ENCODE measurements at places on chromosomes 16 and 17.

- no peak for DNase-seq
These were observed 6.2 kb downstream of the PHF12 start for GRCh38 chr17:28944862-28945741.

- DNase-seq, result no peak
These were observed 7.4 kb upstream of the SLC13A2 start for GRCh38 chr17:28466001-28466400.

DNA sequence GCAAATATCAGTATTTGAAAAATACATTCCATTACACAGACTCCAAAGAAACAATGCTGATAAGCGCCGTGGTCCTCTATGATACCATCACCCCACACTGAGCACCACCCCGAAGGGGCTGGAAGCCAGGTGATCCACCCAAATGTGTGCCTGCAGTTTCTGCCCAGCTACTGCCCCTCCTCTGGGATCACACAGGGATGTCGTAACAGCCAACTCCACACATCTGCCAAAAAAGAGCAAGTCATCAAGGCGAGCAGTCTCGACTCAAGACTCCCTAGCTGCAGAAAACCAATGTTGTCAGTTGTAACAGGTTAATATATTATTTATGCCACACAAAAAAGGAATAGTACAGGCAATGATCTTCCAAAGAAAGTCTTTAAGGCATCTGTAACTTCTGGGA is 21.0 kb downstream of the CYB5D2 start:
- DNase-seq, result no peak

GRCh38 chr17:31453896-31454295 is 62.4 kb downstream of the RAB11FIP4 start:
- no peak for DNase-seq

GRCh38 chr16:71675380-71675779 is 49.1 kb downstream of the PHLPP2 start:
- no peak for DNase-seq

GRCh38 chr17:44909681-44910144 is 5.6 kb downstream of the GFAP start:
- DNase-seq, result no peak

GRCh38 chr17:9202532-9202931 is 181.2 kb downstream of the NTN1 start:
- DNase-seq, result no peak

GRCh38 chr16:49492896-49493626 is 119.5 kb downstream of the C16orf78 start:
- no peak for DNase-seq

GRCh38 chr17:40550608-40551007 is 14.7 kb downstream of the CCR7 start:
- DNase-seq, result no peak

- DNase-seq, result no peak
These were observed 89.1 kb downstream of the ELAC2 start for GRCh38 chr17:12928736-12929135.

GRCh38 chr16:4314532-4315185 is 1.2 kb upstream of the GLIS2 start:
- DNase-seq, result no peak

GRCh38 chr17:7437369-7437863 is 1.9 kb upstream of the FGF11 start:
- no peak for DNase-seq

DNA sequence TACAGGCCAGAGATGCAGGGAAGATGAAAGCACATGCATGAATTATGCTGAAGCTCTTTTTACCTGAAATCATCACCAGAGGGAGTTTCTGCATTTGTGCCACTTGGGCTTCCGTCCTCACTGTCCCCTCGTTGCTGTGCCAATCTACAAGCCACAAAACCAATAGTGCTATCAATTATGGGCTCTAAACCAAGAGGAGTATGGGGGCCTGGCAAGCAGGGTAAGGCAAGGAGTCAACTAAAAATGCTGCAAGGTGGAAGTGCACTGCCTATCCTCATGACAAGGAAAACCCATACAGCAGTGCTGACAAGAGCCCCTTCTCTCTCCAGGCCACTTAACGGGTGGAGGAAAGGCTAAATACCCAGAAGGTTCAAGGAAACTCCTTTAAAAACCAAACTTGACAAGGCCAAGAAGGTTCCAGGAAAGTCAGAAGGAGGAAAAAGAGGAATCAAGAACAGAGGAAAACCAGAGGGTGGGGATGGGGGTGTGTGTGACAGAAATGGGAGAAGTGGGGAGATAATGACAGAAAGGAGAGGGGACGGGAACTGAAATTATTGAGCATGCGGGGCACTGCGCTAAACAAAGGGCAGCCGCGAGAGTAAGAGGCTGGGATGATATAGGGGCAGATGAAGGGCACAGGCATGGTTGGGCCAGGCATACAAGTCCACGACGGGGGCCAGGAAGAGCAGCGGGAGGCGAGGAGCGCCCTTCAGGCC is 674 bp downstream of the C17orf75 start:
- peak; percentile 10 for DNase-seq

DNA sequence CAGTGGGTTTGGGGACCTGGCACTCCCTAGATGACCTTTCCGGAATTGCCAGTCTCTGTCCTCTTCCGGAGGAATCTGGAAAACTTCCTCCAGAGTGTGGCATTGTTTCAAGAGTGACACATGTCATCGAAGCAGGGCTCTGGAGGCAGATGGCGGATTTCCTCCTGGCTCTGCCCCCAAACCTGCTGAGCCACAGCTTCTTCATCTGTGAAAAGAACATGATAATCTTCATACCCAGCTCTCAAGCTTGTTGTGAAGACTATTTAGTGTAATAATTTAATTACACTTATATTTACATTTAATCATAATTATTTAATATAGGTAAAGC is 19.7 kb upstream of the TEX2 start:
- no peak for DNase-seq

GRCh38 chr16:61128545-61129323 is 907.5 kb downstream of the CDH8 start:
- no peak for DNase-seq

DNA sequence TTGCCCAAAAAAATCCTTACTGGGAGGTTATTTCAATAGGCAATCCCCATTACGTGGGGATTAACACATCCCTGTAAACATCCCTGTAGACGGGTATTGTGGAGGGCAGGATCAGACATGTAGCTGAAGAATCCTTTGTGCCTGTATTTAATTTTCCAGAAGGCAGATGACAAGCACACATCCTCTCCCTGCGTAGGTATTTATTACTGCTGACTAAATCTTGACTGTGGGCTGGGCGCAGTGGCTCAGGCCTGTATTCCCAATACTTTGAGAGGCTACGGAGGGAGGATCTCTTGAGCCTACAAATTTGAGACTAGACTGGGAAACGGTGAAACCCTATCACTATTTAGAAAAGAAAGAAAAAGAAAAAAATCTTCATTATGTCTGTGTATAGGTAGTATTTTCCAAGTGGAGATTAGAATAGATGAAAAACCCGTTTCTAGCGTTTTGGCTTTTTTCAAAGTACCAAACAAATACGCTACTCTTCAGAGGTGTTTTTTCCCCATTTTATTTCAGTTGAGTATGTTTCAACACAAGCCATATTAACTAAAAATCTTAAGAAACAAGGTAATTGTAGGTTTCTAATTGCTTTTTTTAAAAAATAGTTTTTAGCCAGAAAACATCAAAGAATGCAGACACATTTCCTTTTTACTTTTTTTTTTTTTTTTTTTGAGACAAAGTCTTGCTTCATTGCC is 1.5 kb upstream of the MARF1 start:
- DNase-seq, result no peak

DNA sequence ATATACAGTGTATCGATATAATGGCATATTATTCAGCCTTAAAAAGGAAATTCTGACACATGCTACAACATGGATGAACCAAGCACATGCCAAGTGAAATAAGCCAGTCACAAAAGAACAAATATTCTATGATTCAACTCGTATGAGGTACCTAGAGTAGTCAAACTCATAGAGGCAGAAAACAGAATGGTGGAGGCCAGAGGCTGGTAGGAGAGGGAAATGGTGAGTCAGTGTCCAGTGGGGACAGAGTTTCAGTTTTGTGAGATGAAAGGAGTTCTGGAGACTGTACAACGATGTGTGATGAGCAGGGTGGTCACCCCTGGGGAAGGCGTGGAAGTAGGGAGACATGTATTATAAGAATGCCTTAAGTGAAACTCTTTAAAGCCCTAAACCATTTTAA is 39.9 kb downstream of the RNF157 start:
- DNase-seq, result no peak

- DNase-seq, result no peak
These were observed 1.6 kb downstream of the SPATA32 start for GRCh38 chr17:45260204-45260783.

GRCh38 chr17:39684369-39685192 is 3.3 kb downstream of the PGAP3 start:
- DNase-seq, result no peak

- DNase-seq, result no peak
These were observed 91.7 kb downstream of the RPGRIP1L start for GRCh38 chr16:53612003-53612402.

DNA sequence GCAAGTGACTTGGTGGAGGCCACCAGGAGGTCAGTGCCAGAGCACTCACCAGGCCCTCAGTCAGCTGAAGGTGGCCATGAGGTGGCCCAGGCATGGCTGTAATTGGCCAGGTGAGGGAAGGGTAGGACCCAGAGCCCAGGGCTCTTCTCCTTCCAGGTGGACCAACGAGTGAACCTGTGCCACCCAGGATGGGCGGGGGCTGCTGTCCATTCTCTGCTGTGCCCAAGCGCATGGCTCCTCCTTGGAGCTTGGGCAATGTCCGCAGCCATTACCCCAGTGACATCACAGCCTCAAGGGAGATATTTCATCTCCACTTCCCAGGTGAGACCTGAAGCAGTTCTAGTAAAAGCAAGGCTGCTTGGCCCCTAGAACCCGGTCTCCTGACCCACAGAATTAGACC is 303.0 kb upstream of the FOXF1 start:
- DNase-seq, result no peak

GRCh38 chr17:18946536-18946935 is 5.4 kb upstream of the SLC5A10 start:
- no peak for DNase-seq

GRCh38 chr16:23508589-23509440 is 1.5 kb downstream of the GGA2 start:
- no peak for DNase-seq

GRCh38 chr16:85657267-85657650 is 31.5 kb downstream of the GINS2 start:
- no peak for DNase-seq

DNA sequence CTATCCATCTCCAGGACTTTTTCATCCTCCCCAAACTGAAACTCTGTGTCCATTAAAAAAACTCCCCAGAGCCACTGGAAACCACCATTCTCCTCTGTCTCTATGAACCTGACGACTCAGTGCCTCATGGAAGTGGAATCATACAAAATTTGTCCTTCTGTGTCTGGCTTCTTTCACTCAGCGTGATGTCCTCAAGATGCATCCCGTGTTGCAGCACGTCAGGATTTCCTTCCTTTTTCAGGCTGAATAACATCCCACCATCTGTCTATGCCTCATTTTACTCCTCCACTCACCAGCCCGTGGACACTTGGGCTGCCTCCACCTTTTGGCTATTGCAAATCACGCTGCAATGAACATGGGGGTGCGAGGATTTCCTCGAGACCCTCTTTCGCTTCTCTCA is 12.6 kb upstream of the ALDH3A1 start:
- no peak for DNase-seq

DNA sequence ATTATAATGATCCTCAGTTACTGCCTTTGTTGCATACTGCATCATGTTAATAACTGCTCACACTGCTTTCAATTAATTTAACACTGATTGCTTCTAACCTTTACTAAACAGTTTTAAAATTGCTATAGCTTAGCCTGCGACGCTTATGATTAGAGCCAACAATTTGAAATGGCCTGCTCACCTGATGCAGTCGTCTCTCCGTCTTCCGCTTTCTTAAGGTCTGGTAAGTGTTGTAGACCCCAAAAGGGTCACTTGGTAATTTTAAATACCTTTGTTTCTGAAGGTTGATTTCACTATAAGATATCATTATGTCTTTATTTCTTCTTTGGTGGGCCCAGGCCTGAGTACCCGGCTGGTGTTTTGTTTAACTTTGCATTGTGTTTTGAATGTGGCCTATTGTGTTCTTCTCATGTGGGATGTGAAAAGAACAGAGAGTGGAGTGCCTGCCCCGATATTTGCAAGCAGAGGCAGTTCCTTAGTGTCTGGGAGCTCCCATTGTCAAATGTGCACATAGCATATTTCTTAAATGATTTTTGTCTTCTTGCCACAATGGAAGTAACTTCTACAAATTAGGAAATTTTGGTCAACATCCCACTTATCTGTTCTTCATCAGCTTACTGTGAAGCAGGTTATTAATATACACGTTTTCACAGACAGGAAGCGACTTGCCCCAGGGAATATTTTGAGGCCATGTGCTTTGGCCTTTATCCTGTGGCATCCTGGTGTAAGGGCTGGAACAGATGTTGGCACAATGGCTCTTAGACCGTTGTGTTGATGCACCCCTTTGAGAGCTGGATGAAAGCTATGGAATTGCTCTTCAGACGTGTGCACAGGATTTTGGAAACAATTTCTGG is 2.9 kb downstream of the PHKB start:
- no peak for DNase-seq

DNA sequence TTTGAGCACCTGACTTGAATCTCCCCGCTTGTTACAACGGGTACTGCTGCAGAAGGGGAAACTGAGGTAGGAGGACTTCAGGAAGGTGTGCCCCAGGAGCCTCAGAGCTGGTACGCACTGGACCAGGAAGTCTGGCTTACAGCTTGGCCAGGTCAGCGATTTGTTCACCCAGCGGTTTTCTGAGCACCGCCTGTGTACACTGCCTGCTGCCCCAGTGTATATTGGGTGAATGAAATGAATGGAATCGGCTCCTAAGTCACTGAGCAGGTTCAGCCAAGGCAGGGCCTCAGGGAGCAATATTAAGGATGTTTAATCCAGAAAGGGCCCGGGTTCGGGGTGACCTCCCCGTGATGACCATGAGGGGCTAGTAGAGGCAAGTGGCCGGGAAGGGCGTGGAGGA is 164.0 kb upstream of the CIBAR2 start:
- no peak for DNase-seq

GRCh38 chr16:13039526-13039925 is 138.1 kb downstream of the SHISA9 start:
- no peak for DNase-seq

GRCh38 chr17:64216338-64217248 is 46.5 kb downstream of the TEX2 start:
- no peak for DNase-seq
